ENCODE measurements at places on chromosomes 12 and 14.

DNA sequence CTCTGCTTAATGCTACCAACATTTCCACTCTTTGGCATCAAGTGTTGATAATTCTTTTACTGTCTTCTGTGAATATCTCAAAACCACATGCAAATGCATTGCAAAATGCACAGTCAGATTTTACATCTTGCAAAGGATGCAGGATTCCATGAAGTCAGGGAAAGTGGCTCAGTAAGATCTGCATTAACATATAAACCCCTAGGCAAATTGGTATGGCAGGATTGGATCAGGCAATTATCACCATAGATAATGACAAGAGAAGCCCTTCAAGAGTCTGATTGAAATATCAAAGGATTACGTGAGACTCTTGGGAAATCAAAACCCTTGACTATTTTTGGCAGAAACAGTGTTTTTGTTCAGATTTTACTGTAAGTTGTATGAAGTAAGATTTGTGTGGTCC, 71.0 kb downstream of the TMTC2 start:
- DNase-seq, result no peak

DNA sequence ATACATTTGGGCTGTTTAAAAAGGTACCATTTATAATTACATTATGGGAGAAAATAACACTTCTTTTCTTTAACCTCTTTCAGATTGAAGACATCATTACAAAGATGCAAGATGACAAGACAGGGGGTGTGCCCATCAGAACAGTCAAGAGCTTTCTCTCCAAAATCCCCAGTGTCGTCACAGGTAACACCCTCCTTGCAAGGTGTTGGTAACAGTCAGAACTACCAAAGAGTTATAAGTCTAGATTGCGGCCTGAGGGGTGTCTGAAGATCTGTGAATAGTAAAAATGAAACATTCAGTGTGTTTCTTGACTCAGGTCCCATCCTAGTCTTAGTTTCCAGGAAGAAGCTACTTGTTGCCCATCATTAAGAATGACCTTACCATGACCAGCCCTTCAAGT, 419.8 kb downstream of the RGS6 start:
- DNase-seq, result no peak

GRCh38 chr14:50173891-50174290, 57.5 kb downstream of the SOS2 start:
- DNase-seq, result no peak

- DNase-seq, result no peak
Observed at GRCh38 chr12:92485351-92486348, 217.1 kb upstream of the PLEKHG7 start.

- DNase-seq, result no peak
Observed at GRCh38 chr14:66360366-66360926, 125.7 kb upstream of the CCDC196 start.

- DNase-seq, result peak; percentile 8
Observed at GRCh38 chr12:57715786-57716185, 21.9 kb downstream of the OS9 start.

DNA sequence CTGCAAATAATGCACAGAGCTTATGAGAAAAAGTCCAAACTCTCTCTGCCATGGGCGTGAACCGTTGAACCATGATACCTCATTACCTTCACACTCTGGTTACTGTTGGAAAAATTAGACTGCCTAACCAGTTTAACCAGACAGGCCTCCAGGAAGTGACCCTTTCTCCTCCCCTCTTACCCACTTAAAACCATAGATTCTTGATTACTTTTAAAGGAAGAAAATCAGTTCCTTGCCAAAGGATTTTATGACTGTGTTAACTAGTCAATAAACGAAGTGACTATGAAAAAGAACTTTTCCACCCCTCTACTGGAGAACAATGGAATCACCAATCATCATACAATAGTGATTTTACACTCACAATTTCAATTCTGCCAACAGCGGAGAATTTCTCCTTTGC, 254.0 kb upstream of the ATP2B1 start:
- no peak for DNase-seq

- DNase-seq, result no peak
Observed at GRCh38 chr12:108363165-108363564, 24.1 kb upstream of the CMKLR1 start.

- no peak for DNase-seq
Observed at GRCh38 chr14:55328317-55328716, 57.1 kb downstream of the FBXO34 start.

All from activated T-cell treated with anti-CD3 and anti-CD28 coated beads, Interleukin-2, amount 50 U/mL, for 48 hours (primary cell).